ENCODE measurements at places on chromosomes 12 and 14. TPM values are rescaled to one million over a fixed set of nuclear protein-coding genes. Genes with fewer than 3 reads are reported as not detected.

The SYNE2 gene
- 72.1 TPM for total RNA-seq

- no peaks in the 10 kb centered on the region for H3K36me3 ChIP-seq
- no peak overlapping the region for H3K27ac ChIP-seq
- H3K4me1 ChIP-seq = no peaks in the 10 kb centered on the region
Measured at GRCh38 chr12:60522684-60523400, 927.0 kb downstream of the SLC16A7 start.

DNA sequence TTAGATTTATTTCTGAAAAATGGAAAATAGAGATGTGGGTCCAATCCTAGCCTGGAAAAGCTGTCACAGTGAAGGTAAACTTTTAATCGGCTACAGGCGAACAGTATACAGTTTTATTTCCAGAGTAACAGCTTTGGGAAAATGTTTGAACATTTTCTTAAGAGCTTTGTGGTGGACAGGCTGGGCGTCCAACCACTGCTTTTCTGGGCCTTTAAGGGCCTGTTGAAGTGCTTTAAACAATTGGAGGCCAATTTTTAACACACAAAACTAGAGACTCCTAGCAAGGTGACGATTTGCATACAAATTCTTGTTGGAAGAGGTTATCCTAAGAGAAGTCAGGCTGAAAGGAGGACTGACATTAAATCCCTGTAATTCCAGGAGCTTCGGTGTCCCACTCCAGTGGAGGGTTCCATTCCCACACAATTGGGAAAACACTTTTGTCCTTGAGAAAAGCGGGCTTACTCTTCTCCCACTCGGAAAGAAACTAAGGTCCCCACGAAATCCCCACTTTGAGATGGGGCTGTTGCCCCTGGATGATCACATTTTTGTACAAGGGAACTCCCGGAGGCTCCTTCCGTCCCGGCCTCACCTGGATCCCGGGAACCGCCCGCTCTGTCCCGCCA, 26.9 kb downstream of the BCL11B start:
- H3K4me1 ChIP-seq = no peaks in the 10 kb centered on the region
- no peak overlapping the region for H3K27ac ChIP-seq

GRCh38 chr12:7441216-7441615, 2.7 kb downstream of the CD163L1 start:
- no peak for DNase-seq
- no peak overlapping the region for H3K27ac ChIP-seq
- H3K4me3 ChIP-seq = no peak overlapping the region
- H3K36me3 ChIP-seq = no peaks in the 10 kb centered on the region

The PARP11 gene
- total RNA-seq = 11.0 TPM

DNA sequence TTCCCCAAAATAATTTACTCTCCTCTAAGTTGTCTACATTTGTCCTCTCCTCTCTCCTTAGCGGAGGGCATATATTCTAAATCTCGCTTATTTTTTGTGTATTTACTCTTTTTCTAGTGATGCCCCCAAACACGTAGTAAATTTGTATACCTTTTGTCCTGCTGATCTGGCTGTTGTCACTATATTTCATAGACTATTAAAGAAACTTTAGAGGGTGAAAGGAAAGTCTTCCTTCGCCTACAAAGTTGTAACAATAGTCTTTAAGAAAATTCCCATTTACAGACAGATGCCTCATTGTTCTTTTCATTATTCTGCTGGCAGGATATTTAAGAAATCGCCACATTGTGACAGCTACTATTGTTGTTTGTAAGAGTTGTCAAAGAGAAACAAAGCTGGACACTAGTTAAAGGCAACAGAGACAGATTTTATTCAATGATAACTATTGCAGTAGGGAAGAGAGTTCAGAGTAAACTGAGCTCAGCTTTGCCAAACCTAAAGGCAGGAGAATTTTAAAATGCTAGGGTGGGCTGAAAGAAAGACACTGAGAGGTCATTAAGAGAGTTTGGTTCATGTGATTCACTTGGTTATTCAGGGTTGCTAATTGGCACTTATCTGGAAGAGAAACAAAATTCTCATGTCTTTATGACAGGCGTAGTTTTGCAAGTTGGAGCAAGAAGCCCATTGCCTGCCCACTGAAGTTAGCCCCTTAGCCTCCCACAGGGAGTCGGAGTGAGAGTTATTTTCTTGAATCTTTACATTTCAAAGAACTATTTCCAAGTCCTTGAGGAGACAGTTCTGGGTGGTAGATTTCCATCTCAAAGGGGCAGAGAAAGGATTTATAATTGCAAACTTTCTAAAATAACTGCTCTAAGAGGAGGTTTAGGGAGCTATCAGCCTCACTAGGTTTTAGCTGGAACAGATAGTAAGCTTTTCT, 1272.5 kb upstream of the SEL1L start:
- H3K27me3 ChIP-seq = no peaks in the 10 kb centered on the region
- H3K36me3 ChIP-seq = no peaks in the 10 kb centered on the region
- no peaks in the 10 kb centered on the region for H3K4me1 ChIP-seq

GRCh38 chr12:89935850-89936249, 227.2 kb upstream of the ATP2B1 start:
- no peaks in the 10 kb centered on the region for H3K4me1 ChIP-seq
- no peak for DNase-seq
- no peak overlapping the region for H3K27ac ChIP-seq
- H3K27me3 ChIP-seq = no peaks in the 10 kb centered on the region
- H3K36me3 ChIP-seq = no peaks in the 10 kb centered on the region
- no peak overlapping the region for H3K4me3 ChIP-seq

DNA sequence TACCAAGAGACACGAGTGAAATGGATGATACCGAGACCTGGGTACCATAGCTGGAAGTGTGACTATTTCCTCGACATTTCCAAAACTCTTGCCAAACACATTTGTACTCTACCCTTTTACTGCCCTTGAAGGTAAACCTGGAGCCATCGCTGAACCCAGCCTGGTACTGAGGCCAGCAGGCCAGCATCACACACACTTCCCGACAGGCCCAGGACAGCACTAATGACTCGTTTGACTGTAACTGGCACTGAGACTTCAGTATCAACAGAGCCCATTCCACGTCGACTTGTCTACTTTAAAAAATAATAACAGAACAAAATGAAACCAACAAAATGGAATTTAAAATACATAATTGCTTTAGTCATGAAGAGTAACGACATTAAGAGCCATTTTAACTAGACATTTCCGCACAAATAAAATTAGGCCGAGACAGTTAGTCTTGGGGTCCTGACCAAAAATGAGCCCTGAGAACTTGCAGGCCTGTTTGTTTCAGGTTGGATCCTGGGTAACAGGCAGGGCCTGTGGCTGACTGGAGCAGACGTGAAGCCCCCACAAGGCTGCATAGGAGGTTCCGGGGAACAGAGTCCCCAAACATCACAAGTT, 94.3 kb downstream of the RIMBP2 start:
- no peaks in the 10 kb centered on the region for H3K27me3 ChIP-seq
- H3K4me3 ChIP-seq = no peak overlapping the region
- DNase-seq = no peak

The STON2 gene
- 46.7 TPM for total RNA-seq

GRCh38 chr14:86243158-86243557, 713.2 kb downstream of the FLRT2 start:
- H3K27ac ChIP-seq = no peak overlapping the region
- DNase-seq = no peak
- no peaks in the 10 kb centered on the region for H3K36me3 ChIP-seq
- no peak overlapping the region for H3K4me3 ChIP-seq

DNA sequence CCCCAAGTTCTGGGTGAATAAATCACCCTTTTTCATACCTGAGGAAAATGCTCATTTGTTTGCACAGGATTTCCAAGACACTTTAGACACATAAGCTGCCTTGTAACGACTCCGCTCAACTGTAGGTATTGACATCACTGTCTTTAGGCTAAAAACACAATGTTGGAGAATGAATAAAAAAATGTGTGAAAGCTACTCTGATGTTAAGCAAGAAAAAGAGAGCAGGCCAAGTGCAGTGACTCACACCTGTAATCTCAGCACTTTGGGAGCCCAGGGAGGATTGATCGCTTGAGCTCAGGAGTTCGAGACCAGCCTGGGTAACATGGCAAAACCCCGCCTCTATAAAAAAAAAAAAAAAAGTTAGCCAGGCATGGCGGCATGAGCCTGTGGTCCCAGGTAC, 11.1 kb upstream of the CIPC start:
- no peak for DNase-seq
- peak overlapping the region; percentile 29 for H3K27ac ChIP-seq
- no peaks in the 10 kb centered on the region for H3K36me3 ChIP-seq

DNA sequence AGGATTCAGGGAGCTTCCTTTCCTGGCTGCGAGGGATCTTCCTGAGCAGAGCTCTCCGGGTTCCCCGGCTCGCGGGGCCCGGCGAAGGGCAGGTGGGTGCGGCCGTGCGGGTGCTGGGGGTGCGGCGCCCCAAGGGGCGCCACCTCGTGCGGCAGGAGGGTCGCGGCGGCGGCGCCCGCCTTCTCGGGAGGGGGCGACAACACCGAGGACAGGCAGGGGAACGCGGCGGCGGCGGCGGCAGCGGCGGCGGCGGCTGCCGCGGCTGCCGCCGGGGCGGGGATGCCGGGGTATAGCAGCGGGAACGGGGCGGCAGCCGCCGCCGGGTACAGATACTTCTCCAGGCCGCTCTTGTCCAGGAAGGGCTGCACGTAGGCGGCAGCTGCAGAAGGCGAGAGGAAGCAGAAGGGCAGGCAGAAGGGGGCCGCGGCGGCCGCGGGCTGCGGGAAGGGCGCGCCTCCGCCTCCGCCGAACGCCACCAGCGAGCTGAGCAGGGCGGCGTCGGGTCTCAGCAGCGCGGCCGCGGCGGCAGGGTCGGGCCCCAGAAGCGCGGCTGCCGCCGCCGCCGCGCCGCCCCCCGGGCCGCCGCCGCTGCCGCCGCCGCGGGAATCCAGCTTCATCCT, 2.7 kb downstream of the BHLHE41 start:
- DNase-seq = no peak
- no peaks in the 10 kb centered on the region for H3K36me3 ChIP-seq
- peak overlapping the region; percentile 52 for H3K27ac ChIP-seq
- H3K4me1 ChIP-seq = peaks cover 66% of the 10 kb centered on the region
- peaks cover 29% of the 10 kb centered on the region for H3K27me3 ChIP-seq

DNA sequence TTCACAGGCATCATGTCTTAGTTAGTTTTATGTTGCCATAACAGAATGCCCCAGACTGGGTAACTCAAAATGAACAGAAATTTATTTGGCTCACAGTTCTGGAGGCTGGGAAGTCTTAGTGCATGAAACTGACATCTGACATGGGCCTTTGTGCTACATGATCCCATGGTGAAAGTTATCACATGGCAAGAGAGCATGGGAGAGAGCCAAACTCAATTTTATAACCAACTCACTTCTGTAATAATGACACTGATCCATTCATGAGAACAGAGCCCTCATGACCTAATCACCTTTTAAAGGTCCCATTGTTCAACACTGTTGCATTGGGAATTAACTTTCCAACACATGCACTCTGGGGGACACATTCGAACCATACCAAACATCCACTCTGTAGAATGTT, 1015.1 kb downstream of the DIO2 start:
- H3K27ac ChIP-seq = no peak overlapping the region
- no peaks in the 10 kb centered on the region for H3K27me3 ChIP-seq
- H3K4me3 ChIP-seq = no peak overlapping the region

DNA sequence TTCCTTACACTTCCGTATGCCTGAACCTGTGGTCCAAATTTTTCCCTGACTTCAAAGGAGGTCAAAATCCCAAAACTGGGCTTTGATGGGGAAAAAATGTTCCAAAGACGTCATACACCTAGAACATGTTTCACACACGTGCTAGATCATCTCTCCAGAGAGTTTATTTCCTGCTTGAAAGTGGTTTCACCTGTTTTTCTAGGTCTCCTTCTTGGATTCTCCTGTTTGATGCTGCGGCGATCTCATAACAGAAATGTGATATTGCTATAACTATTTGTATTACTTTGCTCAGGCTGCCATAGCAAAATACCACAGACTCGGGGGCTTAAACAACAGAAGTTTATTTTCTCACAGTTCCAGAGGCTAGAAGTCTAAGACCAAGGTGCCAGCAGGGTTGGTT, 19.7 kb upstream of the TMCC3 start:
- H3K4me3 ChIP-seq = no peak overlapping the region
- DNase-seq = no peak
- H3K27me3 ChIP-seq = no peaks in the 10 kb centered on the region
- H3K4me1 ChIP-seq = peaks cover 13% of the 10 kb centered on the region

DNA sequence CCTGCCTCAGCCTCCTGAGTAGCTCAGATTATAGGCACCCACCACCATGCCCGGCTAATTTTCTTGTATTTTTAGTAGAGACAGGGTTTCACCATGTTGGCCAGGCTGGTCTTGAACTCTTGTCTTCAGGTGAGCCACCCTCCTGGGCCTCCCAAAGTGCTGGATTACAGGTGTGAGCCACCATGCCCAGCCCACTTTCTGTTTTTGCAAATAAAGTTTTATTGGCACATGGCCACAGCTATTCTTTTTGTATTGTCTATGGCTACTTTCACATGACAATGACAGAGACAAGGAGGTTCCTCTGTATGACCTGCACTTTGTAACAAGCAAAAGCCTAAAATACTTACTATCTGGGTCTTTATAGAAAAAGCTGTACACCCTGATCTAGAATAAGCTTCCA, 19.7 kb upstream of the DIABLO start:
- H3K27me3 ChIP-seq = no peaks in the 10 kb centered on the region

DNA sequence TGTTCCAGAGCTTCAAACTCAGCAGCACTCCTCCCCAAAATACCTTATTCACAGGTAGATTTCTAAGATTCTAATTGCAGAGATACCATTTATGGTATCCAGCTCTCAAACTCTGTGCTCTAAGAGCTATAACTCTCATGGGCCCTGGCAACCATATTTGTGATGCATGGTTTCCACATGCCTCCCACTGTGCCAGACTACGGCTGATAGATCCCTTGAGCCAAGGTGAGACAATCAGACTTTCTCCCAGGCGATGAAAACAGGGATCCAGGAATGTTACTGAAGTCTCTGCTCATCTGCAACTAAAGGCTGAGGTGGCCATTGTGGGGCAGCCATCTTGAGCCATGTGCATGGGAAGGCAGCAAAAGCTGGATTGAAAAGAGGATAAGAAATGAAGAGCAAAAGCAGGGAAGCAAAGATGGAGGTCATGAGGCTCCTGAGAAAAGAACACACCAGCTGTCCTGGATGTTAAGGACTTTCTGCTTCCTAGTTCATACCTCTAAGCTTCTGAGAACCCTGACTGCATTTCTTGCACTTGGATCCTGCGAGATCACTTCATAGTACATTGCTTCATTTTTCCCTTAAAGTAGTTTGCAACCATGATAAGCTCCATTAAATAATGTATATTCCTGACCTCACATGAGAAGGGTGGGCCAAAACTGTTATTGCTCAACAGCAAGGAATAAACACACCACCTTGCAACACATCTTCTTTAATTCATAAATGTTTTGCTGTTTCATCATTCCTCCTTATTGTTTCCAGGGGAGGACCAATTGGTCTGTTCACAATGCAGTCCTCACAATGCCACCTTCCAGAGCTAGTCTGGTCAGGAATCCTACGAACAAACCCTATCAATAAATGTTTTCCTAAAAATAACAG, 5.4 kb downstream of the EGLN3 start:
- H3K4me3 ChIP-seq = no peak overlapping the region
- no peaks in the 10 kb centered on the region for H3K36me3 ChIP-seq
- H3K27me3 ChIP-seq = peaks cover 39% of the 10 kb centered on the region
- no peak for DNase-seq
- H3K27ac ChIP-seq = no peak overlapping the region

- peaks cover 71% of the 10 kb centered on the region for H3K4me1 ChIP-seq
- peak overlapping the region; percentile 80 for H3K27ac ChIP-seq
- no peaks in the 10 kb centered on the region for H3K36me3 ChIP-seq
- no peak overlapping the region for H3K4me3 ChIP-seq
- no peaks in the 10 kb centered on the region for H3K27me3 ChIP-seq
- peak; percentile 71 for DNase-seq
Measured at GRCh38 chr12:56565510-56566101, 44.0 kb downstream of the RBMS2 start.
